Stimulated activated CD8-positive, alpha-beta memory T cell treated with anti-CD3 and anti-CD28 coated beads, Interleukin-7, amount 100 ng/mL, for 1 hour (primary cell): ENCODE measurements at places on chromosomes 3 and 15.

DNA sequence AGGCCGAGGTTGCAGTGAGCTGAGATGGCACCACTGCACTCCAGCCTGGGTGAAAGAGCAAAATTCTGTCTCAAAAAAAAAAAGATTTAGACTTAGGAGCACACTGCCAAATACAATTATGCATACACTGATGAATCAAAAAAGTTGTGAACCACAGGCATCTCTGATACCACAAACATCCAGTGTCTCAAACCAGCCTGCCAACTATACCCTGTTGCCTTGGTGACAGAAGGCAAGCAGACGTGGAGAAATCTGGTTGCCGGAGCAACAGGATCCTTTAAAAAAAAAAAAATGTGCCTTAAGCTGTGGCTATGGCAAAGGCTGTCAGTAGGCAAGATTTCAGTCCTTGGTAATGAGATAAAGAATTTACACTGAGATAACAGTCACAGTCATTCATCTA lies 202.3 kb downstream of the NEK10 start:
- DNase-seq = no peak

- DNase-seq = no peak
Observed at GRCh38 chr3:7710284-7710683, 791.3 kb upstream of the LMCD1 start.

DNA sequence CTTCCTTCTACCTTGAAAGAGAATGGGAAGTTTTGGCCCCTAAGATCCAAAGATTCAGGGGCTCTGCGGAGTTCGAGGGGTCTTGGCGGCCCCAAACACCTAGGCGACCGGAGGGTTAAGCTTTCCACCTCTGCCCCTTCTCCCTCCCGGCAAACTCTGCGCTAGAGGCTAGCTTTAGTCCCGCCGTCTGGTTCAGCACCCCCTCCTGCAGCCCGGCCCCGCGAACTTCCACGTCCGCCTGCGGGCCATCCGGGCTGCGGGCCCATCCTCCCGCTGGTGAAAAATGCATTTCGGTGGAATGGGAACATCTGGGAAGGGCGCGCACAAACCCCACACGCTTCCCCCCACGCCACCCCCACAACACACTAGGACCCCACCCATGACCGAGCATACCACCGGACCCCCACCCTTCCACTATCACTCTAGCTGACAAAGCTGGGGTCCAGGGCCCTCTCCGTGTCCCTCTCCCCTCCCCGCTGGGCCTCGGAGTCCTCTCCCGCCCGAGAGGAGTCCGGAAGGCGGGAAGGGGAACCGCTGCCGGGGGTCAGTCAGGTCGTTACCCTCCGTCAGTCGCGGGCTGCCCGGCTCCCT lies 1.0 kb downstream of the SHOX2 start:
- no peak for DNase-seq

DNA sequence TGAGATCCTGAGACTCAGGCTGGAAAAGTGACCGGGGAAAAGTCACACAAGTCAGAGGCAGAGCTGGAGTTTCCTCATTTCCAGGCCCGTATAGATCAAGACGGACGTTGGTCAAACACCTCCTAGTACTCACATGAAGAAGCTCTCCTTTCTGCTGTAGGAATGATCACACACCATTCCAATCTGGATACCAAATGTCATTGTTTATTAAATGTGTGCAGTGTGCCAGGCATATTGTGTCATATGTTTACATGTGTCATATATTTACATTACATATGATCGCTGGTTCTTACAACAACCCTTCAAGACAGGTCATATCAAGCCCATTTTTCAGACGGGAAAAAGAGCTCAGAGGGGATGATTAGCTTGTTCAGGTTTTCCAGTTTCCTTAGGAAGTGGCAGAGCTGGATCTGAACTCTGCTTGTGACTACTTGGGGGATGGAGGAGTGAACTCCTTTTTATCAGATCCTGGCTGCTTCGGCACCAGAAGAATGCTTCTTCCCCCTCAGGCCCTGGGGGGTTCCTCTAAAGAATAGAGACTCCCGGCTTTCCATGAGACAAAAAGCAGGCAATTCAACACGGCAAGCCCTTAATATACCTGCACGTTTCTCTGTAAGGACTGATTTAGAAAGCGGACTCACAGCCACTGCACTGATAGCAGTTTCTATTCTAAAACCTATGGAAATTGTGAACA lies 41.9 kb downstream of the FAM43A start:
- DNase-seq = no peak

GRCh38 chr3:146375219-146375618 lies 94.1 kb downstream of the PLSCR2 start:
- DNase-seq = no peak

DNA sequence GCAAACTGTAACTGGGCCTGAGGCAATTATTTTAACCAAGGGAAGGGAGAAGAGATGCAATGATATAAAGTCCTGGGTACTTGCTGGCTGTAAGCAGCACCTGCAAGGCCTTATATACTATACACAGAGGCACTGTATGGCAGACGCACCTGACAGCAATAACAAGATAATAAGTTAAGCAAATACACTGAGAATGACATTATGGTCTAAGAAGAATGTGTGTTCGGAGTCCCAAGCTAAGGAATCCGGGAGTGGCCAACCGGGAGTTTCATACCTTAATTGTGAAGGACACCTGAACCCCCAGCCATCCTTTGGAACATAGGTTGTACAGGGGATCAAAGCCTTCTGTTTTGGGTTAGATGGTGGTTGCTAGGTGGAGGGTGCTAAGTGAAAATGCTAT lies 13.7 kb downstream of the FAM240A start:
- DNase-seq = no peak

DNA sequence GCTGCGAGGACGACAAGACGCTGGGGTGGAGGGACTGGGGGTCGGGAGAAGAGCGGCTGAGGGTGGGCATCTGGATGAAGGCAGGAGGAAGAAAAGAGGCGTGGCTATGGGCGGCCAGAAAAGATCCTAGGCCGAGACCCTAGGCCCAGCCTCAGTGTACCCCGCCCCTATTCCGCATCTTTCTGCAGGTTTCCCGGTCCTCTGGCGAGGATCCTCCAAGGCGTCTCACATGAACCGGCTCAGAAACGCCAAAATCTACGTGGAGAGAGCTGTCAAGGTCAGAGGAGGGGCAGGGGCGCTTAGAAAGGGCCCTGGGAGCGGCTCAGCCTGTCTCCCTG lies 340 bp downstream of the TTLL3 start:
- no peak for DNase-seq

GRCh38 chr15:56098195-56098863 lies 104.9 kb upstream of the NEDD4 start:
- no peak for DNase-seq

DNA sequence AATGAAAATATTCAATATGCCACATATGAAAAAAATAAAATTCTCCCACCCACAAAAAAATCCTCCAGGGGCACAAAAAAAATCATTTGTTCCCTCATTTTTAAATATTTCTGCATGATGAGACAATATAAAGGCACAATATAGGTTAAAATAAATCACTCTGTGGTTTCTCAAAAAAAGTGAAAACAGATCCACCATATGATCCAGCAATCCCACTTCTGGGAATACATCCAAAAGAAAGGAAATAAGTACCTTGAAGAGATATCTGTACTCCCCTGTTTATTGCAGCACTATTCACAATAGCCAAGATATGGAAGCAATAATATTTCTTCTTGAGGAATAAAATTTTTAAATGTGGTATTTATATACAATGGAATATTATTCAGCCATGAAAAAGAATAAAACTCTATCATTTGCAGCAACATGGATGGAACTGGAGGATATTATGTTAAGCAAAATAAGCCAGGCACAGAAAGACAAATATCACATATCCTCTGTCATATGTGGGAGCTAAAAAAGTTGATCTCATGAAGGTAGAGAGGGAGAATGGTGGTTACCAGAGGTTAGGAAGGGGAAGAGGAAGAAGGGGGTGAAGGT lies 1.5 kb downstream of the ATP8B4 start:
- DNase-seq = no peak

- no peak for DNase-seq
Observed at GRCh38 chr15:29849218-29849617, 26.9 kb upstream of the TJP1 start.

DNA sequence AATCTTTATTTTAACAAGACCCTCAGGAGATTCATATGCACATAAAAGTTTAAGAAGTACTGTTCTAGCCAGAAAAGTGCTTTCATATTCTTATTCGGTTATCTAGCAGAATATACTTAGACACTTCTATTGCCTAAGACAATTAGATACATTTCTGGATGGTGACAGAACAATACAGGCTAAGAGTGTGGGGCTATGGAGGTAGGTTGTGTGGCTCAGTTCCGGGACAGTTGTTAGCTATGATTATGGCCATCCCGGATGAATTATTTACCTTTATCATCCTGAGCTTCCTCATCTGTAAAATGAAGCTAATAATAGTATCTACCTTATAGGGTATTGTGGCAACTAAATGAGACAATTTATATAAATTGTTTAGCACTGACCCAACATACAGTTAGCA lies 6.6 kb downstream of the FAM98B start:
- no peak for DNase-seq

- no peak for DNase-seq
Observed at GRCh38 chr3:171049861-171050444, 23.4 kb upstream of the SLC2A2 start.

DNA sequence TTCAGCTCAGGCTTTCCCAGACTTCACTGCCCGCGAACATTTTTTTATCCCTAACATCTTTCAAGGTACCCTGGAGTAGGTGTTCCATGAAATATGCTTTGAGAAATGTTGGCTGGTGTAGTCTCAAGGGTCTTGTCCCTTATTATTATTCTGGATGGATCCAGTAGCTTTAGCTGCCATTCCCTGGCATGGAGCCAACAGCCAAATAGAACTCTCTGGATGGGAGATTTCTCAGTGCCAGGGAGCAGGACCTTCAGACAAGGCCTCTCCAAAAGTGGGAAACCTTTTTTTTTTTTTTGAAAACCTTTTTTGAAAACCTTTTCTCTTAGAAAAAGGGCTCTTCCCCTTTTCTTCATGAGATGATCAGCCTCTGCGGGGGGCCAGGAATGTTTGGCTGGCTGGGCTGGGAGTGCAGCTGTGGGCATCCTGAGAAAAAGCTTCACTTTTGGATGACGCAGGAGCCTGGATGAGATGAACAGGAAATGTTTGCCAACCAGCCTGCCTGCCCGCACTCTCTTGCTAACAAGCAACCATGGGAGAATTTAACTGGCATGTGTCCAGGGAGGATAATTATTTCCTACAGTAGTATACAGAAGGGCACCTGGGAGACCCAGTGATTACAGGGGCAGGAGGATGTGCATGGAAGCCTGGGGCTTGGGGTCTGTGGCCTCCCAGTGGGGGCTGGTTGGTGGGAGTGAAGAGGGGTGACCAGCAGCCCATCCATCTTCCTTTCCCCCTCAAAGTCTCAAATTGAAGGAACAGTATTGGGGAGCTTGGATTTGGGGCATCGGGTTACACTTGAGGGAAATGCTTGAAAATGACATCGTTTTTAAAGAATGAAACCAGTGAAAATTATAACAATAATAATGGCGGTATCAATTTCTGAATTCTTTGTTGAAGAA lies 109.1 kb upstream of the LRIG1 start:
- DNase-seq = no peak

DNA sequence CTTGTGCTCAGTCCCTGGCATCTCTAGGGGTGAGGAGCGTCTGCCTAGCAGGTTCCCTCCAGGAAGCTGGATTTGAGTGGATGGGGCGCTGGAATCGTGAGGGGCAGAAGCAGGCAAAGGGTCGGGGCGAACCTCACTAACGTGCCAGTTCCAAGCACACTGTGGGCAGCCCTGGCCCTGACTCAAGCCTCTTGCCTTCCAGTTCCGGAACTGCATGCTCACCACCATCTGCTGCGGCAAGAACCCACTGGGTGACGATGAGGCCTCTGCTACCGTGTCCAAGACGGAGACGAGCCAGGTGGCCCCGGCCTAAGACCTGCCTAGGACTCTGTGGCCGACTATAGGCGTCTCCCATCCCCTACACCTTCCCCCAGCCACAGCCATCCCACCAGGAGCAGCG lies 5.0 kb downstream of the RHO start:
- DNase-seq = no peak

GRCh38 chr15:57591822-57592367 lies at the start of gene MYZAP:
Gene MYZAP, plus strand, starts transcription at chr15:57591904. Its CDS starts 131 bp downstream, at chr15:57592035.
- no peak for DNase-seq

GRCh38 chr3:123343296-123344174 lies 105.4 kb downstream of the ADCY5 start:
- no peak for DNase-seq

GRCh38 chr15:73258271-73259108 lies 110.3 kb downstream of the HCN4 start:
- DNase-seq = no peak

DNA sequence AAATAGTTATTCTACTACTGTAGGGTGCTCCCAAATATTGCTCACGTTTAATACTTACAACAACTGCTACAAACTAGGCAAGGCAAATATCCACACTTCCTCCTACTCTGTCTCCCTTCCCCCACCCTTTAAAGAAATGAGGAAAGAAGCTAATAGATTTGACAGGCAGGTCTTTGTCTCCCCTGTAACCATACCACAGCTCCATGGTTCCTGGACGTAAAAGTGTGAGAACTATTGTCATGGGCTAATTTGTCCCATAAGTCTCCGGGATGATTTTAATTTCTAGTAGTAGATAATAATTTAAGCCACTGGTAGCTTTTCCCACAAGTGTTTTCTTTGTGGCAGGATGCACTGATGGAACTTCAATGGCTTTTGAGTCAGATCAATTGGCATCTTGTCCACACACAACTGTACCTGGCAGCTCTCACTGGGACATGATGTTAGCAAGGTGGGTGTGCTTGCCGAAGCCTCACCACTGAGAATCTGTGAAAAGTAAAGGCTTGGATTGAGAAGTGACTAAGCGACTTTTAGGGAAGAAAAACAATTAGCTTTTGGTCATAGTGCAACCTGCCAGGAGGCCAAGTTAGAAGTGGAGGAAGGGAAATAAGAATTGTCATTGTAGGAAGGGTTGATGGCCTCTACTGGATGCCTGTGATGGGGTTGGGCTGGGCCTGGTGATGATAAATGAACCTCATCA lies 1.4 kb upstream of the CPOX start:
- DNase-seq = no peak

- no peak for DNase-seq
Observed at GRCh38 chr3:141796889-141797781, 33.9 kb downstream of the GRK7 start.

GRCh38 chr3:140752499-140752898 lies 74.6 kb downstream of the TRIM42 start:
- no peak for DNase-seq

DNA sequence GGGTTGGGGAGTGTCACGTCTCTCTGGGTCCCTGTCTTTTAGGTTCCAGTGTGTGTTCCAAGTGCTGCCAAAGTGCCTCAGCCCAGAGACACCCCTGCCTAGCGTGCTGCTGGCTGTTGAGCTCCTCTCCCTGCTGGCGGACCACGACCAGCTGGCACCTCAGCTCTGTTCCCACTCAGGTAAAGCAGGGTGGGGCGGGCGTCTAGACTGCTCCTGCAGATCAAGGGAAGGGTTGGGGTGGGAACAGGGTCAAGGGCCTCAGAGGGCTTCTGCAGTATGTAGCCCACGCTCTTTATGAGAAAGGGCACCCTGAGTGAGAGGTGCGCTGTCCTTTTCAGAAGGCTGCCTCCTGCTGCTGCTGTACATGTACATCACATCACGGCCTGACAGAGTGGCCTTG lies 17.2 kb downstream of the ATRIP start:
- no peak for DNase-seq

GRCh38 chr3:126927401-126927750 lies 55.5 kb upstream of the PLXNA1 start:
- DNase-seq = no peak
